ENCODE measurements at places on chromosomes 7 and 10. TPM values are rescaled to one million over a fixed set of nuclear protein-coding genes. Genes with fewer than 3 reads are reported as not detected.

The PIK3CG gene
- 1.2 TPM for total RNA-seq

- H3K4me3 ChIP-seq = no peak overlapping the region
- H3K36me3 ChIP-seq = no peaks in the 10 kb centered on the region
- peak overlapping the region; percentile 90 for H3K27ac ChIP-seq
- H3K27me3 ChIP-seq = no peaks in the 10 kb centered on the region
Observed at GRCh38 chr10:77504873-77505257, 132.7 kb downstream of the KCNMA1 start.

The GPR85 gene
- 7.1 TPM for total RNA-seq

- no peaks in the 10 kb centered on the region for H3K36me3 ChIP-seq
- H3K27ac ChIP-seq = no peak overlapping the region
- H3K4me1 ChIP-seq = peaks cover 16% of the 10 kb centered on the region
- no peaks in the 10 kb centered on the region for H3K27me3 ChIP-seq
Observed at GRCh38 chr10:16853201-16853600, 36.0 kb upstream of the RSU1 start.

- DNase-seq = no peak
- H3K36me3 ChIP-seq = no peaks in the 10 kb centered on the region
- no peak overlapping the region for H3K4me3 ChIP-seq
- no peaks in the 10 kb centered on the region for H3K27me3 ChIP-seq
Observed at GRCh38 chr7:158272091-158272490, 315.5 kb downstream of the PTPRN2 start.

- H3K27me3 ChIP-seq = no peaks in the 10 kb centered on the region
- no peak overlapping the region for H3K27ac ChIP-seq
- H3K36me3 ChIP-seq = no peaks in the 10 kb centered on the region
- no peaks in the 10 kb centered on the region for H3K4me1 ChIP-seq
Observed at GRCh38 chr7:89681448-89681847, 472.8 kb upstream of the STEAP1 start.

The OPALIN gene
- total RNA-seq = not detected

GRCh38 chr10:99983280-99983988 is 26.3 kb downstream of the DNMBP start:
- H3K36me3 ChIP-seq = no peaks in the 10 kb centered on the region
- no peak overlapping the region for H3K27ac ChIP-seq
- no peak overlapping the region for H3K4me3 ChIP-seq
- DNase-seq = no peak
- peaks cover 37% of the 10 kb centered on the region for H3K4me1 ChIP-seq
- H3K27me3 ChIP-seq = no peaks in the 10 kb centered on the region

GRCh38 chr7:77339726-77340125 is 76.4 kb downstream of the GSAP start:
- no peak overlapping the region for H3K4me3 ChIP-seq
- no peaks in the 10 kb centered on the region for H3K27me3 ChIP-seq
- H3K27ac ChIP-seq = no peak overlapping the region
- DNase-seq = no peak
- H3K4me1 ChIP-seq = no peaks in the 10 kb centered on the region

GRCh38 chr10:127892743-127893142 is at the start of gene CLRN3:
Gene CLRN3 (minus strand): TSS chr10:127892941. CDS start chr10:127892784, 157 bp downstream.
- no peak for DNase-seq
- H3K36me3 ChIP-seq = no peaks in the 10 kb centered on the region
- H3K27me3 ChIP-seq = peaks cover 5% of the 10 kb centered on the region
- no peak within 1 kb of the TSS for H3K4me3 ChIP-seq
- H3K27ac ChIP-seq = no peak within 1 kb of the TSS

DNA sequence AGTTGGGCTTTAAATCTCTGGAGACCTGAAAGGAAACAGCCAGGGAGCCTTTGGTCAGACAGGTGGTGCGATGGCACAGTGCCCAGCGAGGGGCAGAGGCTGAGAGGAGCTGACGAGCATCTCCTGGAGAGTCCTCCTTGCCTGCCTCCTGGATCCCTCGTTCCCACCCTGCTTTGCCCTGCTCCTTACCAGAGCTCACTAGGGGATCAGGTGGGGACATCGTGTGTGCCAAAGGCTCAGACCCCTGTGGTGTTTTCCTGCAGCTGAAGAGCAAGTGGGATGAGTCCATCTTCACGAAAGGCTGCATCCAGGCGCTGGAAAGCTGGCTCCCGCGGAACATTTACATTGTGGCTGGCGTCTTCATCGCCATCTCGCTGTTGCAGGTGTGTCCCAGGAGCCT is 21.8 kb upstream of the SH2D4B start:
- H3K27me3 ChIP-seq = no peaks in the 10 kb centered on the region
- H3K4me3 ChIP-seq = no peak overlapping the region
- DNase-seq = no peak
- H3K36me3 ChIP-seq = peaks cover 96% of the 10 kb centered on the region

The GRM8 gene
- not detected for total RNA-seq

GRCh38 chr7:88337572-88337971 is 30.9 kb upstream of the STEAP4 start:
- H3K27ac ChIP-seq = no peak overlapping the region
- H3K4me1 ChIP-seq = 0 out of 2 replicates have a peak, but pooled peaks cover 3% of the 10 kb centered on the region
- peak; percentile 33 for DNase-seq
- H3K27me3 ChIP-seq = no peaks in the 10 kb centered on the region

The LLCFC1 gene
- total RNA-seq = not detected

The OR13A1 gene
- not detected for total RNA-seq

The FANK1 gene
- total RNA-seq = 0.18 TPM

The TLL2 gene
- not detected for total RNA-seq

GRCh38 chr10:9081253-9081652 is 1026.8 kb downstream of the GATA3 start:
- H3K4me3 ChIP-seq = no peak overlapping the region
- no peak overlapping the region for H3K27ac ChIP-seq
- H3K27me3 ChIP-seq = no peaks in the 10 kb centered on the region
- no peak for DNase-seq
- no peaks in the 10 kb centered on the region for H3K4me1 ChIP-seq

DNA sequence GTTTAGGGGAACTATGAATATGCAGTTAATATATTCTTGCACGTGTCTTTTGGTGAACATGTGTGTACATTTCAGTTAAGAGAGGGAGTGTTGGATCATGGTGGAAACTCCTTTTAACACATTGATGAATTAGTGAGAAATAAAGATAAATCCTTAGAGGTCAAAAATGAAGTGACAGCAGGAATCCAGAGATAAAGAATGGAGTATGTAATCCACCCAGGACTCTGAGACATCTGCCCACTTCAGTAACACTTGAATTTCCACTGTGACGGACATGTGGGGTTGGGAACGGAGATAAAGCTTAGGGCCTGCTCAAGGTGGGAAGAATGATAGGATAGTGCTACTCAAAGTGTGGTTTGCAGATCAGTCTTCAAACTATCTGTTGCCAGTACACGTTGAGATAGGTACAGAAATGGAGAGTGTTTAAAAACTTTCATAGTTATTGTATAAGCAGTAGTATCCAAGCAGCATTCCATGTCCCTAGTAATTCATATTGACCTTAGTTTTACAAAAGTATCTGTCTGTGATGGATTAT is 6.6 kb upstream of the RELN start:
- H3K4me1 ChIP-seq = no peaks in the 10 kb centered on the region
- no peak overlapping the region for H3K27ac ChIP-seq
- no peak overlapping the region for H3K4me3 ChIP-seq
- peaks cover 23% of the 10 kb centered on the region for H3K27me3 ChIP-seq
- DNase-seq = no peak
- no peaks in the 10 kb centered on the region for H3K36me3 ChIP-seq

GRCh38 chr7:30330134-30331111 is 46.0 kb downstream of the ZNRF2 start:
- no peaks in the 10 kb centered on the region for H3K27me3 ChIP-seq
- no peaks in the 10 kb centered on the region for H3K36me3 ChIP-seq
- H3K4me1 ChIP-seq = peaks cover 11% of the 10 kb centered on the region
- H3K4me3 ChIP-seq = no peak overlapping the region

DNA sequence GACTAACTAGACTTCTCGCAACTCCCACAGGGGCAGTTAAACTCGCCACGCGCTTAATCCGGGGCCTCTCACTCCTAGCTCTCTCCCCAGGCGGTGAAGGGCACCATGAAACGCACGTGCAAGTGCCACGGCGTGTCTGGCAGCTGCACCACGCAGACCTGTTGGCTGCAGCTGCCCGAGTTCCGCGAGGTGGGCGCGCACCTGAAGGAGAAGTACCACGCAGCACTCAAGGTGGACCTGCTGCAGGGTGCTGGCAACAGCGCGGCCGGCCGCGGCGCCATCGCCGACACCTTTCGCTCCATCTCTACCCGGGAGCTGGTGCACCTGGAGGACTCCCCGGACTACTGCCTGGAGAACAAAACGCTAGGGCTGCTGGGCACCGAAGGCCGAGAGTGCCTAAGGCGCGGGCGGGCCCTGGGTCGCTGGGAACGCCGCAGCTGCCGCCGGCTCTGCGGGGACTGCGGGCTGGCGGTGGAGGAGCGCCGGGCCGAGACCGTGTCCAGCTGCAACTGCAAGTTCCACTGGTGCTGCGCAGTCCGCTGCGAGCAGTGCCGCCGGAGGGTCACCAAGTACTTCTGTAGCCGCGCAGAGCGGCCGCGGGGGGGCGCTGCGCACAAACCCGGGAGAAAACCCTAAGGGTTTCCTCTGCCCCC is 19.5 kb downstream of the WNT8B start:
- peaks cover 14% of the 10 kb centered on the region for H3K4me1 ChIP-seq
- peak; percentile 77 for DNase-seq
- H3K36me3 ChIP-seq = no peaks in the 10 kb centered on the region
- peak overlapping the region; percentile 22 for H3K4me3 ChIP-seq

DNA sequence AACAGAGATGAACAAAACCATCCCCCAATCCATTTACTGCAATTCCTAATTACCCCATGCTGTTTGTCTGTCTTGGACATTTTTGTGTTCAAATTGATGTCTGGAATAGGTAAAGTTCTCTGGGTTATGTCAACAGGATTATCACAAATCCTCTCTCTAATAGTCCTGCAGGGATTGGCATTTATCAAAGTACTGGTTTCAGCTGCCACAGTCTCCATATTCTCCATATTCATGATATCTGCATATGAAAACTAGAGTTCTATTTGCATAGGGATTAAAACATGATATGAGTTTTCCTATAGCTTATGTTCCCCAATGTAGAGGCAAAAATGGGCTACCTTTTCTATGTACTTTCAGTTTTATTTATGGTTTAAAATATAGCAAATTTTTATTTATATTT is 355.8 kb downstream of the ADRA2A start:
- H3K27me3 ChIP-seq = 0 out of 2 replicates have a peak, but pooled peaks cover 3% of the 10 kb centered on the region
- H3K4me1 ChIP-seq = no peaks in the 10 kb centered on the region
- H3K27ac ChIP-seq = no peak overlapping the region
- DNase-seq = no peak
- no peak overlapping the region for H3K4me3 ChIP-seq

- peak overlapping the region; percentile 82 for H3K27ac ChIP-seq
- H3K4me1 ChIP-seq = peaks cover 65% of the 10 kb centered on the region
- no peak overlapping the region for H3K4me3 ChIP-seq
- H3K36me3 ChIP-seq = no peaks in the 10 kb centered on the region
- H3K27me3 ChIP-seq = no peaks in the 10 kb centered on the region
- peak; percentile 98 for DNase-seq
Observed at GRCh38 chr10:77391605-77392235, 245.9 kb downstream of the KCNMA1 start.

The PANK1 gene
- total RNA-seq = 4.6 TPM

The FAM13C gene
- 0.03 TPM for total RNA-seq

GRCh38 chr10:84632866-84633265 is 304.5 kb downstream of the CCSER2 start:
- no peak overlapping the region for H3K4me3 ChIP-seq
- DNase-seq = peak; percentile 72
- H3K27ac ChIP-seq = peak overlapping the region; percentile 75
- H3K4me1 ChIP-seq = peaks cover 19% of the 10 kb centered on the region
- H3K27me3 ChIP-seq = no peaks in the 10 kb centered on the region
- H3K36me3 ChIP-seq = no peaks in the 10 kb centered on the region

DNA sequence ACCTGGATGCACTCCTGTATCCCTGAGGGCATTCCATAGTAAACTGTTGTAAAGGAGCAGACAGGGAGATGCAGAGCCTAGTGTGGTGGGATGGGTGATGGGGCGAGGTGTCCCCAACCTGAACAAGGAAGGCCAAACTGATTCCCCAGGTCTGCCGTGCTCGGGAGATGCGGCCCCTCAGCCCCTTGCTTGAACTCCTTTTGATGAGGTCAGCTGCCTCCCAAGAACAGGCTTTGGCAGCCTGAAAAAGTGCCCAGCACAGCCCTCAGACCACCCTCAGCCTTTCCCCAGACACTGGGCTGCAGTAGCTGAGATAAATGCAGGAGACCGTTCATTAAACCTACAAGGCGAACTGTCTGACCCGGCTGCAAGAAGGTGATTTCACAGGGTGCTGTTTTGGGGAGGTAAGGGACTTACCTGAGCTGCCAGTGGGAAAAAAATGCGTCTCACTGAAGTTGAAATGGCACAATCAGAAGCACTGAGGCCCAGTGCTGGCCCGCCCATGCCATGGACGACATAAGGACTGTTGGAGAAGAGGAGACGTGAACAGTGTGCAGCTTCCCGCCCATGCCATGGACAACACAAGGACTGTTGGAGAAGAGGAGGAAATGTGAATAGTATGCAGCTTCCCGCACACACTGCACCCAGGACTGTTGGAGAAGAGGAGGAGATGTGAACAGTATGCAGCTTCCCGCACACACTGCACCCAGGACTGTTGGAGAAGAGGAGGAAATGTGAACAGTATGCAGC is 148.4 kb upstream of the FAM20C start:
- no peak overlapping the region for H3K4me3 ChIP-seq

DNA sequence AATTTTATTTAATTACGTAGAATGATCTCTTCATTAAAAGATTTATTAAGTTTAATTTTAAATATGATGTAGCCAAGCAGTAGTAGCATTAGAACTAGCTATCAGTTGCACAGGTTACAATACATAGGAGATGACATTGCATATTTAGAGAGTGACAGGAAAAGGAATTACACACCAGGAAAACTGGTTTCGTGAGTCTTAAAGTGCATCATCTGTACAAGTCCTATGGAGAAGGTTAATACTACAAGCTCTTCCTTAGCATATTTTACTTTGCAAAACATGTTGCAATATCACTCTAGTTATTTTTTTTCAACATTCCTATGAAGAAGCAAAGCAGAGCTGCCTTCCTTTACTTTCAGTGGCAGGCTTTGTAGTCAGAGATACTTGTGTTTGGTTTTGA is 20.2 kb upstream of the SEM1 start:
- no peak overlapping the region for H3K4me3 ChIP-seq
- H3K4me1 ChIP-seq = no peaks in the 10 kb centered on the region
- no peak overlapping the region for H3K27ac ChIP-seq
- H3K27me3 ChIP-seq = no peaks in the 10 kb centered on the region
- DNase-seq = no peak
